Stimulated activated CD8-positive, alpha-beta memory T cell treated with anti-CD3 and anti-CD28 coated beads, Interleukin-4, amount 100 ng/mL, for 1 hour (primary cell): ENCODE measurements at places on chromosomes 1 and 21.

DNA sequence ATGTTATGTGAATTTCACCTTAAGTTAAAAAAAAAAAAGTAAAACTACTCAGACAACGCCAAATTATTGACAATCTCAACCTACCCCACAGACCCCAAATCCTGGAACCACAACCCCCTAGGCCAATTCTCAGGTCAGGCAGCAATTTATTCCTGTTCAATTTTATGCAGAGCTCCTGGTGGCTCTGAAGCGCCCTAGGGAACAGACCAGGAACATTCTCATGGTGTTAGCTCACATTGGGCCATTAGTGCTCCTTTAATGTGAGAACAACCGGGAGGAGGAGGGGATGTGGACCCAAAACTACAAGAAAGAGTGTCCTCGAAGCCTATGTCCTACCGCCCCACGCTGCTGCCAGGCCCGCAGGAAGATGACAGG, 403 bp upstream of the PSEN2 start:
- DNase-seq = no peak

GRCh38 chr1:230267338-230268065, 158.6 kb downstream of the PGBD5 start:
- DNase-seq = no peak

DNA sequence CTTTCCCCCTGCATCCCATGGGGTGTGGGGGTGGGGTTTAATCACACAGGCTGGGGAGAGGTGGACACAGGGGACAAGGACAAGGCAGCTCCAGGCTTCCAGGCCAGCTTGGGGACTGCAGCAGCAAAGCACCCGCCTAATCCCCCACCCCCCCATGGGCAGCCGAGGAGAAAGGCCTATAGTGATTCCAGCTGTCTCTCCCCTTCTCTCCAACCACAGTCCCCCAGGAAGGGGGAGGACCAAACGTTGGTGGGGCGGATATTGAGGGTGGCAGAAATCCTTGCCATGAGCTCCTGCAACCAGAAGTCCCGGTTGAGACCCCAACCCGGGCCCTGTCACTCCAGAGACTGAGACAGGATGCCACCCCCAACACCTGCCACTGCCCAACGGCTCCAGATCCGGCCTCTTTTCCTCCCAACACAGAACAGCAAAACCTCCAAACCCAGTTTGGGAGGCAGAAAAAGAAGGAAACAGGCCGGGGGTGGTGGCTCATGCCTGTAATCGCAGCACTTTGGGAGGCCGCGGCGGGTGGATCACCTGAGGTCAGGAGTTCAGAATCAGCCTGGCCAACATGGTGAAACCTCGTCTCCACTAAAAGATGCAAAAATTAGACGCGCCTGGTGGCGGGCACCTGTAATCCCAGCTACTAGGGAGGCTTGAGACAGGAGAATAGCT, 1.7 kb downstream of the EPHA2 start:
- DNase-seq = no peak

DNA sequence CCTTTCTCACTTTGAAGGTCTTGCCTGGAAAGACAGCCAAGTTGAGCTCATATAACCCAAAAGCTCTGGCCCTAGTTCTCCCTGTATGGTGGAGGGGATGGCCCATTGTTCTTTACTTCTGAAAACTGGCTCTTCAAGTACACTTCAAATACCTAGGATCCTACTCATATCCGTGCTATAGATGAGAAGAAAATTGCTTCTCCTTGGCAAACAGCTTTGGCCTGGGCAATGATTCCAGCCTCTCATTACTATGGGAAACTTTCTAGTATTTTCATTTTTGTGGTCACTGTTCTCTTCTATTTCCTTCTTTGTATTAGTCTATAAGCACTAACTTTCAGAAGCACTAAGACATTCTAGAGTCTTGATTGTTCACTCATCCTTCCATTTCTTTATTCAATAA, 53.7 kb downstream of the ZNF697 start:
- DNase-seq = no peak

GRCh38 chr1:162070825-162071224, 1.3 kb downstream of the NOS1AP start:
- no peak for DNase-seq

GRCh38 chr1:29033829-29034466, 89.8 kb downstream of the TMEM200B start:
- no peak for DNase-seq

GRCh38 chr1:40090652-40091355, 6.2 kb downstream of the PPT1 start:
- no peak for DNase-seq

- DNase-seq = no peak
These were observed 40.3 kb downstream of the IER5 start for GRCh38 chr1:181128592-181129497.

DNA sequence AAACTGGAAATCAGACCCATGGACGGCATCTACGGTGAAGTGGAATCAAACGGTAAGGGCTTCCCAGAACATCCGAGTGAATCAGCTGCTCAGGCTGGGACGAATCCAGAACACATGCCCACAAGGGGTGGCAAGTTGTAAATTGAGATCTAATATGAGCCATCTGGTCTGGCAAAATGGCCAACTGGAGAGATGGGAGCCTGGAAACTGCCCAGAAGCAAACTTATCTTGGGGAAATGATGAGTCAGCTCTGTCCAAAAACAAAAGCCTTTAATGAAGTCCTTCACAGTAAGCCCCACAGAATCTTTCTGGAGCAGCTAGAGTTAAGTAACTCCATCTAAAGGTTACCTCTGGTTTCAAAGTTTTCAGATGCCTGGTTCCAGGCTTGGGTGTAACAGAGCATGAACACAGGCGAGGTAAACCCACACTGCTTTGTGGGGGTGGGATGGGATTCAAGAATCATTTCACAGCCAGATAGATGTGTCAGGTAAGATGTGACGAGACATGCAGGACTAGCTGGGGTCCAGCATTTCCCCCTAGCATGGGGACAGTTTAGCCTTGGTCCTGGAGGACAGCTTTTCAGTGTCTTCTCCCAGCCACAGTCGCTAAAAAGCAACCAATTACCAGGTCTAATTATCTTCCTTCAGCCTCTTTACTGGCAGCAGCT, 10.5 kb upstream of the SRP9 start:
- no peak for DNase-seq

DNA sequence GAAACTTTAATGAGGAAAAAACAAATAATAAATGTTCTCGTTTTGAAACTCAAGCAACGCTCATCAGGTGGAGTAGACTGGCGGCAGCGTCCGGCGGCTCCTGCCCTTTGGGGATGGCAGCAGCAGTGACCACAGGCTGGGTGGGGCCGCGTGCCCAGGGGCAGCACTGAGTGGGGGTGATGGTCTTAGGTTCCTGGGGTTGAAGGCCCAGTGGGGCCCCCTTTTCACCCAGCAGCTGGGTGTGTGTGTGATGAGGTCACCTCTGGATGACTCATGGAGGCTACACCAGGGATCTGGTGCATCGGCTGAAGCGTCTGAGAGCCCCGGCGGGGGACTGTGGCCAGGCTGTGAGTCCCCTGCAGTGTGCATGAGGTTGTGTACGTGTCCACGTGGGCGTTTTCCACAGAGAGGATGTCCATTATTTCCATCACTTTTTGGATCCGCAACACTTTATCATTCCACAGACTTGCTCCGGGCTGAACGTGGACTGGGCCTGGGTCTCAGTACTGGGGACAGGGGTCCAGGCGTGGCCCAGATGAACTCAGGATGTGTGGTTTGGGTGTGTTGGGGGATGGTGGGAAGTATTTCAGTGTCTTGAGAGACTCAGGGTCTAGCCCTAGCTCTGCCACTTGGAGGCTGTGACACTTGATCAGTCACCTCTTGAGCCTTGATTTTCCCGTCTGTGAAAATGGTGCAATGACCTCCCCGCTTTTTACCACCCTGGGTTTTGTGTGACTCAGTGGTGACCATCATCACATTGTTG, 25.6 kb downstream of the LDLRAP1 start:
- no peak for DNase-seq

DNA sequence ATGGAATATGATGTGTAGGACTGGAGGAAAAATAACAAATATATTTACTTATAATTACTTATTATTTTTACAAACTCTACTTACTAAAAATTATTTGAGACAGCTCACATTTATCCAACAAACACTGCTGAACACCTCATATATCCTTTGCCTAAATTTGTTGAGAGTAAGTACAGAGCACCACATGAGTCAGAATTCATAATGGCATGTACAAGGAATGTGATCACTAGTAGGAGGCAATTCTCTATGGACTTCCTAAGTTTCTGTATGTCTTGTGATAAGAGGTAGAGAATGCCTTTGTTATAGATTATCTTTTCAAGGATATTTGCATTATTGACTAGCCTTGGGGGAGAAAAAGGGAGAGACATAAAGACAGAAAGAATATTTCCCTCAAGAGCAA, 8.2 kb upstream of the ST6GALNAC3 start:
- no peak for DNase-seq

GRCh38 chr21:34843562-34843961, 174.8 kb downstream of the CLIC6 start:
- DNase-seq = no peak

GRCh38 chr1:1900883-1901640, 10.2 kb upstream of the GNB1 start:
- no peak for DNase-seq

- DNase-seq = no peak
These were observed 20.8 kb downstream of the ELK4 start for GRCh38 chr1:205610901-205611466.

GRCh38 chr1:184708084-184708676, 46.5 kb downstream of the EDEM3 start:
- DNase-seq = no peak

GRCh38 chr21:29303288-29303687, 4.6 kb downstream of the BACH1 start:
- DNase-seq = no peak

DNA sequence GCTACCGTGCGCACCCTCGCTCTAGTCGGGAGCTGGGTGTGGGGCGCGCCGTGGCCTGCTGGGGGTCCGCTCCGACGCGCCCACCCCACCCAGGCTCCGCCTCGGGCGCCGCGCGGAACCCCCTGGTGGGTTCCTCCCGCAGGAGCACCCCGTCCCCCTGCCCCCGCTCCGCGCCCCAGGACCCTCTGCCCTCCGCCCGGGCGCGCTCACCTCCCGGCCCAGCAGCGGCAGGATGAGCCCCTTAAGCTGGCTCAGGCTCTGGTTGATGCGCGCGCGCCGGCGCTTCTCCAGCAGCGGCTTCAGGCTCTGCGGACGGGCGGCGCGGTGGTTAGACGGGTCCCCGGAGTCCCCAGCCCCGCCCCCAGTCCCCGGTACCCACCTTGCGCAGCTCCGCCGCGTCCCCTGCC, 319 bp downstream of the HES2 start:
- DNase-seq = no peak

- no peak for DNase-seq
These were observed 13.6 kb upstream of the FAM3B start for GRCh38 chr21:41302976-41303375.

DNA sequence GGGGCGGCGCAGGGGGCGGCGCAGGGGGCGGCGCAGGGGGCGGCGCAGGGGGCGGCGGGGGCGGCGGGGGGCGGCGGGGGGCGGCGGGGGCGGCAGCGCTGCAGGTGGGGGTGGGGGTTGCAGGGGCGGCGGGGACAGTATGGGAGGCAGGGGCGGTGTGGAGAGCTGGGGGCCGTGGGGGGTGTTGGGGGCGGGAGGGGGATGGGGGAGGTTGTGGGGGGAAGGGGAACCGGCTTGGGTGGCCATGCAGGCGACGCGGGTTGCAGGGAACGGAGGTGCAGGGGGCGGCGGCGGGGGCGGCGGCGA, 13.0 kb upstream of the SLC19A1 start:
- no peak for DNase-seq

- no peak for DNase-seq
These were observed 32.0 kb downstream of the ACTN2 start for GRCh38 chr1:236718328-236718727.
